ENCODE measurements at places on chromosomes 2 and 18. TPM values are rescaled to one million over a fixed set of nuclear protein-coding genes. Genes with fewer than 3 reads are reported as not detected.
A peak's percentile ranks its signal among the peaks of the same experiment; 100 is the strongest.

GRCh38 chr2:164314148-164314547 is 307.1 kb downstream of the GRB14 start:
- DNase-seq = no peak

Gene KLHL29
- polyA plus RNA-seq = 3.7 TPM

DNA sequence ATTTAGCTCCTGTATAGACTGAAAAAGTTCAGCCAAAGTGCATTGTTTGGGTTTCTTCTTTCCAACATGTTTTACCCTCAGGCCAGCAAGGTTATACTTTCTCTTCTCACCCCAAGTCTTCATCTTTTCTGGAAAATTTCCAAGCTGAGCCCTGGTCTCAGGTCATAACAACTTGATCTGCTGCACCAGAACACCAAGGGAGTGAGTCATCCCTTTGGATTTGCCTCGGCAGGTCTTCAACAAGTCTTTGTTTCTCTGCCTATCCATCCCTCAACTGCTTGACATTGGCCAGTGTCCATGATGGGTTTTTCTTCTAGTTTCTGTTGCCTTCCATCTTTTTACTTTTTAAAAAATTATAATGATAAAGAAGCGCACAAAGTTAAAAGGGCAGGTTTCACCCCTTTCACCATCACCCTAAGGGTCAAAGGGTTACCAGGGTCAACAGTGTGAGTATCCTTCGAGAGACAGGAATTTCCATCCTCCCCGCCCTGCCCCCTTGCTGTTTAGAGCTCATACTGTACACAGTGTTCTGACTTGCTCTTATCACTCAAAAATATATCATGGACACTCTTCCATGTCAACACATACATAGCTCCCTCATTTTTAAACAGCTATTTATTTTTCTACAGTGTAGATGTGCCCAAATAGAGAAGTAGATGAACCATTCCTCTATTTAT is 5.7 kb upstream of the SPATS2L start:
- no peak for DNase-seq

- DNase-seq = peak; percentile 67
Observed at GRCh38 chr2:162243294-162243693, at the start of gene FAP. Gene FAP (minus strand): TSS chr2:162243445. CDS start chr2:162243327, 118 bp downstream.

DNA sequence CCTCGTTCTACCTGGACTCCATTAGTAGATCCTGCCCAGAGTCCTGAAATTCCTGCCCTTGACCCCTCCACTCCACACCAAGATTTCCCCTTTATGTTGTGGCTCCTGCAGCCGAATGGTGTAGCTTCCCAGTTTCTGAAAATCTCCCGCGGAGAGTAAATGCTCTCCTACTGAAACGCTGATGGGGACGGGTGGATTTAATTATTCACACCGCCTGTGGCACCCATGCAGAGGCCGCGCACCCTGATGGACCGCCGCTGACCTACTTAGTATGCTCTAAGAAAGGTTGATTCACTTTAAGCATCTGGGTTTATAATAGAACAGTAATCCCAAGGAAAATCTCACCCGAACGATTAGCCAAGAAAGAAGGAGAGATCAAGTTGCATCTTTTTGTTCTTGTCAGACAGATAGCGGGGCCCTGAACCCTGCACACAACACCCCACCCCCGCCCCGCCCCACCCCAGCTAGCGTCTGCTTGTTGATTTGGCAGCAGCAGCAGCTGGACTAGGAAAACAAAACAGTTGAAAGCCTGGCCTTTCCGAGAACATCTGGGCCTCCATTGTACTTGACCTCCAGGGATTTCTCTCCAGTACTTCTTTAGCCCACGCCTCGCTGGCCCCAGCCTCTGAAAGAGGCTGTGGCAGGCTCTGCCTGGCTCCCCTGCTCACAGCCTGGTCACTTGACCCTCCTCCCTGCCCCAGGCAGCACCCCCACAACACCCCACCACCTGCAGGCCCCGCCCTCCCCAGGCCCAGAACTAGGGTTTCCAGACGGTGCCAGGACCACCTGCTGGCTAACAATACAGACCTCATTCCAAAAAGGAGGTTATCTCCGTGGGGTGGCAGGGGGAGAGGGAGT is 53.6 kb downstream of the DPYSL5 start:
- DNase-seq = no peak

DNA sequence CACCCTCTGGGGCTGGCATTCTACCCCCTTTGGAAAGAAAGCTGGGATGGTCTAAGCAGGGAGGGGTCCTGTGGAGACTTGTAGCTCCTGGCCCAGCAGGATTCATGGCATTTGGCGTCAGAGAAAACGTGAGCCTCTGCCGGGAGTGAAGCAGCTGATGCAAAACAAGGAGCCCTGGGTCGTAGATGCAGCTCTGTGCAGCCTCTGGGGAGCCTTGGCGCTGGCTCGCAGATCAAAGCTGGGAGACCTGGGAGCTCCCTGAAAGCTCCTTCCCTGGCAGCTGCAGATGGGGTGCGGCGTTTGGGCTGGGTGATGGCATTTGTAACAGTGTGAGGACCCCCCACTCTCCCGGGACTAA is 148.3 kb downstream of the KLHL29 start:
- DNase-seq = no peak

Gene MYO1B
- 229 TPM for polyA plus RNA-seq

DNA sequence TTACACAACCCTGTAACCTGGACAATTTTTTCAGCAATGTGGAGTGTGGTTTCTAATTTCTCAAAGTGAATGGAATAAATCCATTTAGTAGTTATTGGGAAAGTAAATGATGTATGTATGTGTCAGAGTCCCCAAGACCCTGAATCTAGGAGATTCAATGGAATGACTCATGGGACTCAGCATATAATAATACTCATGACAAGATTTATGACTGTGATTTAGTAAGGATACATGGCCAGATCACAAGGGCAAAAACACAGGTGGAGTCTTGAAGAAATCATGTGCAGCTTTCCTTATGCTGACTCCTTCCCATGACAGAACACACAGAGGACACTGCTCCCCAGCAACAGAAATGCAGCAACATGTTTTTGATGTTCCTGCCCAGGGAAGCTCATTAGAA is 1877.7 kb upstream of the LRRTM1 start:
- no peak for DNase-seq

DNA sequence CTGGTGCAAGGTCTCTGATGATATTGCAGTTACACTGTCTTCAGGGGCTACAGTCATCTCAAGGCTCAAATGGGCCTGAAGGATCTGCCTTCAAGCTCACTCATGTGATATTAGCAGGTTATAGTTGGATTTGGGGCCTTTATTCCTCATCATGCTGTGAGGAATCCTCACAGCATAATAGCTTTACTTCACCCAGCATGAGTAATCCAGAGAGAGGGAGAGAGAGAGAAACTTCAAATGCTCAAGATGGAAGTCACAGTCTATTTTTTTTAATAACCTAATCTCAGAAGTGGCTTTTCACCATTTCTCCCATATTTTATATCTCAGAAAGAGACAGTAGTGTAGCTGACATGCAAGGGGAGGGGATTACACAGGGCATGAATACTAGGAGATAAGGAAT is 658.7 kb downstream of the EPHA4 start:
- DNase-seq = no peak

DNA sequence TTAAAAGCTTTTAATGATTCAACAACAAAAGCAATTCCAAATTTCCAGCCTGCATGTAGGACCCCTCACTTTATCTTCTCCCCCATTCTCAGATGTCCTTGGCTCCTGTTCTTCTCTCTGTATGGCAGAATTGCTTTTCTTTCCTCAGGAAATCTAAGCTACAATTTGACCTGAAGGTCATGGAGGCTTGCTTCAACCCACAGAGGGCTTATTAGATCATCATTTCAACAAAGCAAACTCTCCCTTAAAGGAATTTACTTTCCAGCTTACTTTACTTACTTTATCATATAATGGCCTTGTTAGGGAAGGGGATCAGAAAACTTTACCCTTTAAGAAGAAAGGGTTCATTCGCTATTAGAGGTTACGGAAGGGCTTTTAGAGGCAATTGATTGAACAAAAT is 211.5 kb downstream of the RAD51AP2 start:
- DNase-seq = no peak

Gene ZDBF2
- 8.8 TPM for polyA plus RNA-seq

Gene CD8A
- 0.57 TPM for polyA plus RNA-seq

DNA sequence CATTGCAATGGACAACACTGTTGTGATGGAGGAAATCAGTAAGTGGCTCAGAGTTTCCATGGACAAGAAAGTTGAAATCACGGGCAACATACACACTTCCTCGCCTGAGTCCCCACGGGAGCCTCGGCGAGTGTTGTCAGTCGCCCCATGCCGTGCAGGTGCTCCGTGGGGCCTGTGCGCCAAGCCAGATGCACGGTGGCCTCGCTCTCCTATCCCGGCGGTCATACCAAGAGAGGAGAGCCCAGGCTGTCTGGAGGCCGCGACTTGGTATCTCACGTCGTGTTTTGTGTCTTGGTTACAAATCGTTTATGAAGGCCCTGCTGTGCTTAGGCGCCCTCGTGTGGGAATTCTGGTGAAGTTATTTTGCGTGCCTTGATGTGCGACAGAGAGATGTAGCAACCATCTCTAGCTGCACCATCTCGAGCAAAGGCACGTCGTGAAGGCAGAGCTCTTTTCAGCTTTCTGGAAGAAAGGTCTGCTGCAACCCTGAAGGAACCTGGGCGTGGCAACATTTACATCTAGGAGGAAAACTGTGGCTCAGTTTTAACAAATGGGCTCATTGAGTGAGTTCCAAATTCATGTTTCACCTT is 21.8 kb downstream of the ATG4B start:
- peak; percentile 62 for DNase-seq

- DNase-seq = no peak
Observed at GRCh38 chr18:68728081-68728700, 13.3 kb upstream of the TMX3 start.

DNA sequence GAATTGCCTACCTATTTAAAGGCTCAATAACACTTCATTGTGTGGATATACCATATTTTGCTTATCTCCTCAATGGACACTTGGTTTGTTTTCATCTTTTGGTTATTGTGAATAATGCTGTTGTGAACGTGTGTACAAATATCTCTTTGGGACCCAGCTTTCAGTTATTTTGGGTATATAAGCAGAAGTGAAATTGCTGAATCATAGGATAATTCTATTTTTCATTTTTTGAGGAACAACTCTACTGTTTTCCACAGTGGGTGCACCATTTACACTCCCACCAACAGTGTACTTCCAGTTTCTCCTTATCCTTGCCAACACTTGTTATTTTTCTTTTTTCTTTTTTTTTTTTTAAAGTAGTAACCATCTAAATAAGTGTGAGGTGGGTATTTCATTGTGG is 29.0 kb downstream of the PTPN4 start:
- DNase-seq = no peak

DNA sequence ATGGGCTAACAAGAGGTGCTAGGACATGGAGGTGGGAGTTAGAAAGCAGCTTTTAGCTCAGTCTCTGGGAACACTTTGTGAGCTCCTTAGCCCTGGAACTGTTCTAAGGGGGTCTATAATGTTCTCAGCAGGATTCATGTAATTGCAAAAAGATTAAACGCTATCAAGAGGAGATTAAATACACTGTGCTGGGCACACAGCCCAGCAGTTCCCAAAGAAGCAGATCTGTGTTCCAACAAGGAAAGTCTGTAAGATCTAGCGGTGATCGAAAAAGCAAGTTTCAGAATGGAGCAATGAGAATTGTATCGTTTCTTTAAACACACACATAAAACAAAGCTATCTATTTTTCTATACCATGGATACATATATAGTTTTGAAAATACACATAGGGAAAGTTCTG is 2.4 kb upstream of the ARID5A start:
- no peak for DNase-seq

Gene CLHC1
- 41.0 TPM for polyA plus RNA-seq

Measured in left lung (tissue), 14 donors.